EH (cell line): ENCODE measurements at places on chromosomes 6 and 20.

DNA sequence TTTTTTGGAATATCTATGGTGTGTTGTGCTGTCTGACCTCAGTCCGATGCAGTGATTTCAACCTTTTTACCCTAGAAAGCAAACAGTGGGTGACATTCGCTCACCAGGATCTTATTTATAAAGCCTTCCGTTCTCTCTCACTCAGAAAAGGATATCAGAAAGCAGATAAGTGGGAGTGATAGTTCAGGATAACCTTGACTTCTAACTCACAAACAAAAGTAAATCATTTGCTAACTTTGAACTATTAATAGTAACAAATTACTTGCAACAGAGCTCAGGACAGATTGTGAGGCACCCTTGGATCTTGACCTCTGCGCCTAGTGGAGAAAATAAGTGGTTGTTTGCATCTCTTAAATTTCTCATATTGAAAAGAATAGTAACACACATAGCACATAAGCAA lies 637.1 kb upstream of the CITED2 start:
- DNase-seq = no peak

DNA sequence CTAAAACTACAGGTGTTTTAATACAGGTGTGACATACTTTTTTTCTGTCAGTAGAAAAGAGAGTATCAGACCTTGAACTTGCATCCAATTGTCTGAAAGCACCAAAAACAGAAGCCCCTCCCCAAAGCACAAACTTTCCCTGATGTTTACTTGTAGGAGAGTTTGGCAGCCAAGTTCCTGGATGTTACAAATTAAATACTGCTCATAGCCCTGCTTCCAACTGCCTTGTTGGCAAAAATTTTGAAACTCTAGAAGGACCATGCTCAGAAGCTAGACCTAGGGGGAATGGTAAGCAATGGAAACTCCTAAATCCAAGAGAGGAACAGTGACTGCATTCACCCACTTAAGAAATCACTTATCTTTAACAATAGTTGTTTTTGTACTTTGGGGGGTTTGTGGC lies 17.0 kb upstream of the ARG1 start:
- DNase-seq = no peak

GRCh38 chr6:148082044-148082443 lies 260.6 kb upstream of the SASH1 start:
- DNase-seq = no peak

DNA sequence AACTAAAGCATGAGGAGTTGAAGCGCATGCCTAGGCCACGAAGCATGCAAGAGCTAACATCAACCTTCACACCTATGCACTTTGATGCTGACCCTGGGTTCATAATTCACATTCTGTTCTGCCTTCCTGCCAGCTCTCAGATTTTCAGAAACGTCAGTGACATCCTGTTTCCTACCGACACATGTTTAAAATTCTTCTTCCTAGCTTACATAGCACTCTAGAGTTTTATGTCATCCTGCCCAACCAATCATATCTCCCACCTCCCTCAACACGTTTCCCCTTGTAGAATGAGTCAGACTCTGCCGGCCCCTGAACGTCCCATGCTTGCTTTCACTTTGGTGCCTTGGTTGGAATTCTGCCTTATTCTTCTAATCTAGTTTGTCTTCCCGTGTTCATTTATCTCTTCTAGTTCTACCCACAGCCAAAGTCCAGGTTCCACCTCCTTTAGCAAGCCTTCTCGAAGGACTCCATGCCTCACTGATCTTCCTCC lies 97.2 kb upstream of the MAP7 start:
- peak; percentile 91 for DNase-seq

DNA sequence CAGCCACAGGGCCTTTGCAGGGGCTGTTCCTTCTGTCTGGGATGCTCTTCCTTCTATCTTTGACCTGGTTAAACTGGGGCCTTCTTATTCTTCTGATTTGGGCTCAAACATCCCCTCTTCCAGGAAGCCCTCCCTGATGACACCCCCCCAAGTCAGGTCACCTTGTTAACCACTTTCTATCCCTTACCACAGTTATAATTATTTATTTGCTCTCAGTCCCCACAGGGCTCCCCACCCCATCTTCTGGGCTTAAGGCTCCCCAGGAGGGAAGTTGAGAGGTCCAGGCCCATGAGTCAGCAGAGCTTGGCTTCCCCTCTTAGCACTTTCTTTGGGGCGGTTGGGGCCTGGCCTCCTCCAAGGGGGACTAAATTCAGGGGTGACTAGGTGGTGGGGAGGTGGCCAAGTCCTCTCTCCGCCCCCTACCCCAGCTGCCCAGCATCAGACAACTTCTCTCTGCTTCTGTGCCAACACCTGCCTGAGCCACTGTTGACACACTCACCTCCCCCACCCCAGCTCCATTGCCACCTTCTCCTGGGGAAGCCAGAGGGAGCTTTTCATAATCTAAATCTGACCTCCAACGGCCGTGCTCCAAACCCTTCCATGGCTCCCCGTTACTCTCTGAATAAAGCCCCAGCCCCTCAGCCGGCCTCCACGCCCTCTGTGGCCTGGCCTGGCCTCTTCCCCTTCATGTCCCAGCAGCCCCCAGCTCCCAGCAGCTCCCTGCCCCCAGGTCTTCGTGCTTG lies 70.0 kb downstream of the CEBPB start:
- peak; percentile 40 for DNase-seq

GRCh38 chr20:20217621-20218020 lies 150.3 kb upstream of the INSM1 start:
- no peak for DNase-seq

DNA sequence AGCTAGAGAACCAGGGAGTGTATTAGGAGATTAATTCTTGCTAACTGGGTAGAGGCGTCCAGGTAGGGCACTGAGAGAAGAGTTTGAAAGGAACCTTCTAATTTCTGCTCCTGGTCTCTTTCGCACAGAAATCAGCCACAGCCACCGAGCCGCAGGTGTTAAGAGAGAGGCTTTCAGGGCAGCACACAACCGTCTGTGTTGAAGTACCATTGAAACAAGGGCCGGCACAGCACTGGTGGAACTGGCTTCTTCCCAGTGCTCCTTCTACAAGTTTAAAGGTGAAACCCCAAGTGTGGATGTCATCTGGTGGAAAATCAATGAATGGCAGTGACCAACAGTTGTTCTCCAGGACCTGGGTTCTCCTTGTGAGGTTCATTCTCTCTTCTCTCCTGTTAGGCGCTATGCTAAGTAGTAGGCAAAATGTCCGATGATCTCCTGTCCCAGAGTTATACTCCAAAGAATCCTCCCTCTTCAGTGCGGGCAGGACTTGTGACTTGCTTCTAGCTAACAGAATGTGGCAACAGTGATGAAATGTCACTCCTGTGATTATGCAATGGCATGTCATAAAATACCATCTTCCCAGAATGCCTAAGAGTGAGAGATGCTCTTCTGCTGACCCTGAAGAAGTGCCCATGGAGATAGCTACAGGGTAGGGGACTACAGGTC lies 15.0 kb upstream of the RIN2 start:
- no peak for DNase-seq

DNA sequence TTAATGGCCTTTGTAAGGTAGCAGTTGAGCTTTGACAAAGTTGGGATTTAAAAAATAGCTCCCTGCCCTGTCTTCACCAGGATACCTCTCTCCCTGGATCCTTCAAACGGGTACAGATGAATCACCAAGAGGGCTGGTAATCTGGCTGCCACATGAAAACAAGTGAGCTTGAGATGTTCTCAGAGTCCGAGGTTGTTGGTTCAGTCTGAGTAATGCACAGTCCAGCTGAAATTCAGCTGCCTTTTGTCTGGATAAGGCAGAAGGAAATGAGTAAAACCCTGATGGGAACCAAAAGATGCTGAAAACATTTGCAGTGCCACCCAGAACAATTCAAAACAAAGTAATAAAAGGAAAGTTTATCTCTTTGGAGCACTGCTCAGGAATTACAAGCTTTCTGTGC lies 86.8 kb downstream of the GJA1 start:
- DNase-seq = peak; percentile 96

GRCh38 chr6:125363039-125363823 lies 61.5 kb upstream of the HDDC2 start:
- peak; percentile 58 for DNase-seq

DNA sequence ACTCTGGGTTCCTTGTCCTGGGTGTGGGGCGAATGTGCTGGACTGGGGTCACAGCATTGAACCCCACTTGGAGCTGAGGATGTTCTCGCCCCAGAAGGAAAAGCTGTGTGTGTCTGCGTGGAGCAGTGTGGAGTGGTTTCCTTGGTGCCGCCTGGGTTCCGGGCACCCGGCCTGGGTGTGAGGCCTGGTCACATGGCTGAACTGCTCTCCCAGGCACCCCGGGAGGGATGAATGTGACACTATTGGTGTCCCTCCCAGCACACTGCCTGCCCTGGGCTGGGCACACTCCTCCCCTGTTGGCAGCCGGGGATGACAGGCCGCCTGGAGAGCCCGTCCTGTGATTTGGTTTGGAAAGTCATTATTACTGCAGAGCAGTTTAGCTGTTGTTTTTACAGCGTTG lies 12.3 kb downstream of the MYT1 start:
- DNase-seq = no peak

DNA sequence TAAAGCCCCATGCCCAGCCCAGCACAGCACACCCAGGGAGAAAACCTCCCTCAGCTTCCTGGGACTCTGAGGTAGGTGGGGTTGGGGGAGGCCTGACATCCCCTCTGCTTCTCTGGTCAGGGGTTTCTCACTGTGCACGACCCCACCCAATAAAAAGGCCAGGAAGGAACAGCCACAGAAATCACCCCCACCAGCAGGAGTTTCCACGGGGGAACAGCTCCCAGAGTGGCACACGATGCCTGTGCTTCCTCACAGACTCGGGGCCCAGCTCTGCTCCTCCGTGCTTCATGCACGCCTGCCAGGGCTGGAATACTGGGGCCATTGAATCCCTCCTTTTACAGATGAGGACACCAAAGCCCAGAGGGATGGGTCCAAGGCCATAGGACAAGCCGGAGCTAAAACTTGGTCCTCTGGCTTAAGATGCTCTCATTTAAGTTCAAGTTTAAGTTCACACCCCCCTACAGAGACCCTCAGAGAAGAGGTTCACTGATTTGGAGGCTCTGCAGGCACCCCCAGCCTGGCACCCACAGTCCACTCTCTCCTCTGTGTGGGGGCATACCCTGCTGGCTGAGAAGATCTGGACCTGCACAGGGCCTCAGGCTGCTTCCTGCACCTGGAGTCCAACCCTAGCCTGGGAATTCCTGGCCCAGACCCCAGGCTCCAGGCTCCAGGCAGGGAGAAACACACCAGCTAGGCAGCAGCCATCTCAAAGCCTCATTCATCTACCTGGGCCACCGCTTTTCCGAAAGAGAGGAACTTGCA lies 14.3 kb downstream of the ACSS1 start:
- DNase-seq = no peak

DNA sequence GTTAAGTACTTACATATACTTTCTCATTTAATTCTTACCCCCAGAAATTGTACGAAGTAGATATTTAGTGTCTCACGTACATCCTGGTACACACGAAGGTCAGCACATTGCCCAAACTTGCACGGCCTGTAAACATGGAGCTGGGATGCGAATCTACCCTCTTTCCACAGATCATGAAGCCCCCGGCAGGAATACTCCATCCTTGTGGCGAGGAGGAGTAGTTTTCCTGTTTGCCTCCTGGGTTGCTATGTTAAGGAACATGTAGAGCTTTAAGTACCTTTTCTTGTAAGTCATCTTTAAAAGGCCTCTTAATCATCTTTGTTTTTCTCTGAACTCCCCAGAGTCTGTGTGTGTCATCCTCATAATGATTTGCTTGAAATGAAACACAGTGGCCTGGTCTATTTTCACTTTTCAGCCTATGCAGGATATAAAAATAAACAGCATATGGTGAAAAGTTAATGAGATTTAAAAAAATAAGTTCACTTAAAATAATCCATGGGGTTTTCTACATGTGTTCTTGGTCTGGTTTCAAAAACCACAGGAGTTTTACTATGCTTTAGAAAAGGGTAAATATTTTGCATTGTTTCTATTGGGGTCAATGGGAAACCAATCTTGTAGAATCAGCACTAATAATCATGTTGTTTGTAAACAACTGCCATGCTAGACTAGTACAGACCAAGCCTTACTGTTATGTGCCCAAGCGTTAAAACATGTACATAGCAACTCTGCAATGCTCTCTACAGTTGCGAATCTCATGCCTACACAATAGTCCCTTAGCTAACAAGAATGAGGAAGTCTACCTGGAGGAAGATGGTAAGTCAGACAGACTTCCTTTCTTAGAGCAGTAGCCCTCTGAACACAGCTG lies 9.3 kb upstream of the ARID1B start:
- peak; percentile 58 for DNase-seq

DNA sequence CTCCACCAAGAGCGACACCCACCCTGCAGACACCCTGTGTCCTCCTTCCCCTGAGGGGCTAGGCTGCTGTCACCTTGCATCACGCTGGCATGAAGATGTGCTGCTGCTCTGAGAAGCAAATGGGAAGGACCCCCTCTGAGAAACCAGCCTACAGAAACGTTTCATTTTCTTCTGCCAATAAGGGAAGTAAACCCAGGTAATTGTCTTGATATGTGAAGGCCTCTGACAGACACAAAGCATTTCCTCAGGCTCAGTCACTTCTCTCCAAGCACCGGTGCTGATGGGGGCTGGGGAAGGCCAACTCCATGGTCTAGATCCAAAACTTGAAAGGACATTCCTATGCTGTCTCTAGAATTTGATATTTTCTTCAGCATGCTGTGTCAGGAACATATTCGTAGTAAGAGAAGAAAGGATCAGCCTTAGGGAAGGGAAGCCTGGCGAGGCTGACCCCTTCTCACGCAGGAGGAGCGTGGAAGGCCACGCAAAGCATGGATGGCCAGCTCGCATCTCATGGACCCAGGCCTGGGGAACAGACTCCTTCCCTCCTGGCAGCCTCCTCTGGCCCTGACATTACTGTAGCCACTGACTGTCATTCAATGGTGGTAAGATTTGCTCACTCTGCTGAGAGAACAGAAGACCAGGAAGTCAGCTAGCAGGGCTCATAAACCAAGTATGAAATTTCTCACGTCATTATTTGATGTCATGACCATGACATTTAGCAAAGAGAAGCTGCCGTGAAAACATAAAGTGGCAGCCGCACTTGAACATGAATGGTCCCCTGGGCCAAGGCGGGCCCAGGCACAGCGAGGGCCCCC lies 20.4 kb downstream of the ACSS1 start:
- no peak for DNase-seq

- DNase-seq = peak; percentile 63
Observed at GRCh38 chr20:50655311-50655880, 35.9 kb downstream of the RIPOR3 start.

DNA sequence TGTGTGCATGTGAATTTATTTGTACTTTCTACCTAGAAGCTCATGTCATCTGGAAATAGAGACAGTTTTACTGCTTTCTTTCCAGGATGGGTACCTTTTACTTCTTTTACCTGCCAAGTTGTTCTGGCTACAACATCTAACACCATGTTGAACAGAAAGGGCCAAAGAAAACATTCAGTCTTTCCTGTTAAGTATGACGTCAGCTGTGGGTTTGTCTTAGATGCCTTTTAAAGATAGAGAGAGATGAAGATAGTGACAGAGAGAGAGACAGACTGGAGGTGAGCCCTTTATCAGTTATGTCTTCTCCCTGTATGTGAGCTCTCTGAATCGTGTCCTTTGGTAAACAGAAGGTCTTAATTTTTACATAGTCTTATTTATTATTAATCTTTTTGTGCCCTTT lies 3.4 kb upstream of the DACT2 start:
- DNase-seq = no peak
